ENCODE measurements at places on chromosomes 2 and 18.

DNA sequence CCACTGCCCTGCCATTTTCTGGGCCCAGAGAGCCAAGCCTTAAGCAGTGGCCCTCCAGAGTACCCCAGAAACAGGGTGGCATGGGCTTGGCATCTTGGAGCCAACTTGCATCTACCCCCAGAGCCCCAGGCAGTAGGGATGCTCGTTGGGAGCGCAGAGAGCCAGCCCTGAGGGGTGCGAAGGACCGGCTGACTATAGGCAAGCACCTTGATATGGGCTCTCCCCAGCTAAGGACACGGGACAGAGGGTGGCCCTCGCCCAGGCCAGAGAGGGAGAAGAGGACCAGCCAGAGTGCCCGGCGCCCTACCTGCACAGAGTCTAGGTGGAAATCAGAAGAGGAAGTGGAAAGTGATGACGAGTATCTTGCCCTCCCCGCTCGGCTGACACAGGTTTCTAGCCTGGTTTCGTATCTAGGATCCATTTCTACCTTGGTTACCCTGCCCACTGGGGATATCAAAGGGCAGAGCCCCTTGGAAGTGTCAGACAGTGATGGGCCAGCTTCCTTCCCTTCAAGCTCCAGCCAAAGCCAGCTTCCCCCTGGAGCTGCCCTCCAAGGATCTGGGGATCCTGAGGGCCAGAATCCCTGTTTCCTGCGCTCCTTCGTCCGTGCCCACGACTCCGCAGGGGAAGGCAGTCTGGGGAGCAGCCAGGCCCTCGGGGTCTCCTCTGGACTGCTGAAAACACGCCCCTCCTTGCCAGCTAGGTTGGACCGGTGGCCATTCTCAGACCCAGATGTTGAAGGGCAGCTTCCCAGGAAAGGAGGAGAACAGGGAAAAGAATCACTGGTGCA is 16.2 kb downstream of the CEP68 start:
- no peak for DNase-seq

DNA sequence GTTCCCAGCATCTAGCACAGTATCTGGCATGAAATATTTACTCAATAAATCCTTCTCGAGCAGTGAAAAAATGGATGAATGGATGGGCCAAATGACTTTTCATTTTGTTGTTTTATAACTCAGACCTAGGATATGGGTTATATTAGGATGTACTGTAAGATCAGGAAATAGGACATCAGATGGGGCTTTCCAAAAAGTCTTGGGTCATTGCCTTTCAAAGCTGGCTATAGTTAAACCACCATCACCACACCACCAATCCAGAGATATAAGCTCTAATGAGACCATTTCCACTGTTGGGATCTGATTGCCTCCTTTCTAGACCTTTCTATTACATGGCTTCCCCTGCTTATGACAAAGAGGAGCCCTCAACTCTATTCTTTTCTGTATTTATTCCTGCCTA is 525.0 kb upstream of the TCF4 start:
- no peak for DNase-seq

- DNase-seq = no peak
Measured at GRCh38 chr18:3478262-3478978, 28.4 kb downstream of the TGIF1 start.

DNA sequence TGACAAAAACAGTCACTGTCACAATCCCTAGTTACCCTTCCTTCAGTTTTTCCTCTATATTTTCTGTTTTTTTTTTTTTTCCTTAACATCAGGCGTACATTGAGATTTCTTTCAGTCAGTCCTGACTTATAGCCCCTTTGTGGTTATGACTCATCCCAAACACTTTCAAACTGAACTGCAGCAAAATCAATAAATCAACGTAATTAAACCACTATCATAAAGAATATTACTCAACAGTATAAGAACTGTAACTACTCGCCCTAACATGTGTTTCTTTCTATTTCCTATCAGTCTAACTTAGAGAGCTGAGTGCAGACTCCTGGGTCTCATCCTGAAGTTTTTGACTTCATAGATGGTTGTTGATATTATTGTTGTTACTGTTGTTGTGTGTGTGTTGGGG is 523.5 kb downstream of the LRRTM4 start:
- DNase-seq = no peak

DNA sequence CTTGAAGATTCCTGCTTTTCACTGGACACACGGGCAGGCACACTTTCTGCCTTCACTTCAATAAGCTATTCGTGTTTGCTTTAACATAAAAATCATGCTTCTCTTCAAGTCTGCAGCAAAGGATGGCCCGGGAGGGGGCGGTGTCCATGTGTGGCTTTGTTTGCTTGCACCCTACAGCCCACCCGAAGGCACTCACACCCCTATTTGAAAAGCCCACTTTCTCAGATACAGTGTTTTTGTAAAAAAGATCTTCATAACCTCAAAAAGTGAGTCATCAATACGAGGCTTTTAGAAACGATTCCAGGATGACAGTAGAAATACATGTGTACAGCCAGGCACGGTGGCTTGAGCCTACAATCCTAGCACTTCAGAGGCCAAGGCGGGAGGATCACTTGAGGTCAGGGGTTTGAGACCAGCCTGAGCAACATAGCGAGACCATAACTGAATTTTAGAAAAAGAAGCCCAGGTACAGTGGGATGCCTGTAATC is 36.5 kb upstream of the HPCAL1 start:
- DNase-seq = no peak

GRCh38 chr2:224986477-224986876 is 55.8 kb downstream of the DOCK10 start:
- DNase-seq = no peak

DNA sequence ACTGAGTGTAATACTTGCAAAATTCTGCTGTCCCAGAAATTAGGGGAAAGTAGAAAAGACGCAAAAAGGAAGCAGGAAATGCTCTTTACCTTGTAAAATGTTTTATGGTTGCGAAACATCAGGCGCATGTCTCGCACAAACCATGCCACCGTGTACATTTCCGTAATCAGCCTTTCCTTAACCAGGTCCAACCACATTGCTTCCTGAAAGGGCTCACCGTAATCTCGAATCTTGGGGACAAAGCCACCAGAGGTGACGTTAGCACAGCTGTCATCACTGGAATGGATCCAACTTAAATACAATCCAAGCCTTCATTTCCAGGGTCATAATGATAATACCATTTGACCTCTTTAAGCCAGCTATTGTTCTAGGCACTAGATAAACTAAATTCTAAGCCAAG is 49.3 kb downstream of the SP110 start:
- peak; percentile 39 for DNase-seq

DNA sequence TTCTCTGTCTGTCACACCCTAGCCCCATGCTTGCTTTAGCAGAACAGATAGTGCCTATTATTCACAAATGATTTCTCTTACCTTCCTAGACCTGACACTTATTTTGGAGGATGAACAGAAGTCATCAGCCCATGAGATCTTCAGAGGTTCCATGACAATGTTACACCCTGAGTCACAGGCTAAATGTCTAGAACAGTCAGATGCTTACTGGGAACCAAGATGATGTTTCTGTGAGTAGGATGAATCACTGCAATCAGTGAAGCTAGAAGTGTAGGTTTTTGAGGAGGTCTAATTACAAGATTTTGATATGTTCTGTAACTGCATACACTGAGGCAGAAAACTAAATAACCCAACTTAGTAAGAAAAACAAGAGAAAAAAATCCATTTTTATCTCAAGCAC is 123.0 kb upstream of the THUMPD2 start:
- DNase-seq = no peak

GRCh38 chr2:144748443-144748842 is 228.5 kb upstream of the ZEB2 start:
- DNase-seq = no peak

GRCh38 chr2:175241691-175242090 is 60.2 kb upstream of the ATP5MC3 start:
- no peak for DNase-seq

DNA sequence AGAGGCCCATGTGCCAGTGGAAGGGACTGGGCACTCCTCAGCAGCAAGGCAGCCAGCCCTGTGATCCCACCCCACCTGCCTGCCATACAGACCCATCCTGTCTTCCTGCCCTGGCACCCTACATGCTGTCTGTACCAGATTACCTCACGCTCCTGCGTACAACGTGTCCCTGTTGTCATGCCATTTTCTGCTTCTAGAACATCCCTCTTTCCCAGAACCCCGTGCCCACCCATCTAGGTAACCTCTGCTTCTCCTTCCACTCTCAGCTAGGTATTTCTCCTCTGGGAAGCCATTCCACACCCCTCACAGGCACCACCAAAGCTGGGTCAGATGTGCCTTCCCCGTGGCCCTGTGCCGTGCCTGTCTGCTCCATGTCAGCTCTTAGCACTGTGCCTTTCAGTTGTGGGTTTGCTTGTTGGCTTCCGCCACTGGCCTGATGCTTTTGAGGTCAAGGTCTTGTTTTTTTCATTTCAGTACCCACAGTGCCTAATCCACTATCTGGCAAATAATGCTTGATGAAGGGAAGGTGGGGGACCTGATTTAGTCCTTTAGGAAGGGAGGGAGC is 71.7 kb upstream of the ALPP start:
- DNase-seq = no peak

DNA sequence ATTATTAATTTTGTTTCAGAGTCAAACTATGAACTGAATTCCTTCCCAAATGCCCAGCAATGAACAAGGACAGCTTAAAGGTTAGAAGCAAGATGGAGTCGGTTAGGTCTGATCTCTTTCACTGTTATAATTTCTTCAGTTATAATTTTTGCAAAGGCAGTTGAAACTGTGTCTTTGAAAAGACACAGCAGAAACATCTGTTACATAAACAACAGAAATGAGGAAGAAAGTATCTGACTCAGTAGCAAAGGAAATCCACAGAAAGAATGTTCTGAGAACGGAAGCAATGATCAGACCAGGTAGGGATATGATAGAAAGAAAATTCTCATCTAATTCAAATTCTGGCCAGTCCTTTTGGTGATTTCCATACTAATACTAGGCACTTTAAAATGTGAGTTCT is 5.2 kb upstream of the RMC1 start:
- no peak for DNase-seq

DNA sequence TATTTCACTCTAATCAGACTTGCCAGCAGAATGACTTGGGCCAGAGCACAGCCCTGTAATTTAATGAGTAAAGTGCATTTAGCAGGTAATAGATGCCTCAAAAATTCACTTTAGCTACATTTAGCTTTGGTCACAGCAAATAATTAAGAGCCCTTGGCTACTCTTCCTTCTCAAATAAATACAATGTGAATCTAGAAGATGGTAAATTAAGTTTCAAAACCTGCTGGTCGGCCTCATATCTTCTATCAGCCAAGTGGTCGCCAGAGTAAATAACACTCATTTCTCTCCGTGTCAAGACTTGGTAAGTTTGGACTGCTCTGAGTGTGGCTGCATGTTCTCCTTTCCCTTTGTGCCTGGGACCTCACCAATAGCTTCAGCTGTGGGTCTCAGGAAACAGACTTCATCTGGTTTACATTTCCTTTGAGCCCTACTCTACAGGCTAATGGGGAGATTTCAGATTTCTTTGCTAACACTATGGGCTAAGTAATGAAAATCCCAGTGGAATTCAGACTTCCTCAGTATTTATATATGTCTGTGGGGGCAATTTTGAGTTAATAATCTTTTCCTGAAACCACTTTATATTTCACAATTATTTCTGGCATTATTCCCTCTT is 375.8 kb downstream of the RBM43 start:
- DNase-seq = no peak

DNA sequence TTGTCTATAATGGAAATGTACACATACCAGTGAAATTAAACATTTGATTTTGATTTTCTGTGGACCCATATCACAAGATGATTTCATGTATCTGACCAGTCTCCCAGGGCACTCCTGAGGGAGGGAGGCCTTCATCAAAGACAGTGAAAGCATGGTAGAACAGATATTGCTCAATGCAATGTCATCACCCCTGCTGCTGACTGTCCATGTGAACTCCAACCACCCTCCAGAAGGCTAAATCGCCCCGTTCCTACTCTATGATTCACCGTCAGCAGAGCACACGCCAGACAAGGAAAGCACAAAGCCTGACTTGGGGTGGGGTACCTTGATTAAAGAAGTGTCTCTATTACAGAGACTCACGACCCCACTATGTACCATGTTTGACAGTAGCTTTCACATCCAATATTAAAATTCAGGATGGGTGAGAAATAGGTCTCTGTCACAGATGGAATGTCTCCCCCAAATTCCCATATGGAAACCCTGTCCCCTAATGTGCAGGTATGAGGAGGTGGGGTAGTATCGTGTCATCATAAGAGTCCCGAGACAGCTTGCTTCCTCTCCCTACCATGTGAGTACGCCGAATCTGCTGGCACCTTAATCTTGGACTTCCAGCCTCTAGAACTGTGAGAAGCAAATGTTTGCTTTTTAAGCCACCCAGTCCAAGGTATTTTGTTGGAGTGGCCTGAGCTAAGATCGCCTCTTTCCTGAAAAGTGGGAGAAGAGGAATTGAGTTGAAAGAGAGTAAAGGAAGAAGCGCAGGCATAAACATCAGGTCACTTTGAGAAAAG is 42.4 kb downstream of the CYB5A start:
- DNase-seq = no peak

DNA sequence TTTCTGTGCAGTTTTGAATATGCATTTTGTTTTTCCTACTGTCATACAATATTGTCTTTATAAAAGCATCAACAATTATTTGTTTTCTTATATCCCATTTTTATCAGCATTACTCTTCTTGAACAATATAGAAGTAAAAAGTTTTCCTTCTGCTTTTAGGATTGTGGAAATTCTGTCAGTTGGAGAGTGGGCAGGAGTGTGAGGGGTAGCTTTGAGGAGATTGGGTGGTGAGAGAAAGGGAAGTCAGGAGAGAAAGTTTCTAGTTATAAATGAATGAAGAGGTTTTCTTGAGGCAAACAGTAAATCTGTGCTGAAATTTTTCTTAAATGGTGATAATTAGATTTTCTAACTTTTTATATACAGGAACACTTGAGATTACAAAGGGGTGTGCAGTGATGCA is 151.7 kb upstream of the NOSTRIN start:
- no peak for DNase-seq

GRCh38 chr2:20677301-20678085 is 10.5 kb downstream of the GDF7 start:
- no peak for DNase-seq

DNA sequence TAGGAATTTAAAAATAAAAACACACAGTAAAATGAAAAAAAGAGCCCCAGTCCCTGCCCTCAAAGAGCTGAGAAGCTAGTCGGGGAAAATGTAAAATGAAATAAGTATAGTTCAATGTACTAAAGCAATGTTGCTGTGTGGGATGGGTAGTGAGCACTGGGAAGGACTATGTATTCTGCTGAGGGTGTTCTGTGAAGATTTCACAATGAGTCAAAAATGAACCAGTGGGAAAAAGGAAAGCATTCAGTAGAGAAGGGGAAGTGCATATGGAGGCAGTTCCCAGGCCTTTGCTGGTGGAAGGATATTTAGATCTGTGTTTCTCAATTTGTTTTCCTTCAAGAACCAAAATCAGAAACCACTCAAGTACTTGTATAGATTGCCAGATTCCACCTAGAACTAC is 1094.7 kb upstream of the KLHL29 start:
- DNase-seq = no peak

GRCh38 chr18:70249118-70249517 is 39.7 kb upstream of the SOCS6 start:
- no peak for DNase-seq

GRCh38 chr2:216692636-216693413 is 2.5 kb downstream of the IGFBP5 start:
- DNase-seq = peak; percentile 86

- no peak for DNase-seq
Measured at GRCh38 chr2:33210626-33211025, 263.9 kb downstream of the LTBP1 start.

Measured in NCI-H1092 treated with DMSO at 0.1 percent for 48 hours (cell line).